Sciatic nerve (tissue), 2 donors: ENCODE measurements at places on chromosomes 2 and 18. TPM values are rescaled to one million over a fixed set of nuclear protein-coding genes. Genes with fewer than 3 reads are reported as not detected.

PTCD3 gene
- 90.7 TPM for total RNA-seq

SP100 gene
- total RNA-seq = 126 TPM

NEU2 gene
- total RNA-seq = not detected

- no peak for DNase-seq
Measured at GRCh38 chr2:13916066-13916465, 716.5 kb upstream of the LRATD1 start.

DNA sequence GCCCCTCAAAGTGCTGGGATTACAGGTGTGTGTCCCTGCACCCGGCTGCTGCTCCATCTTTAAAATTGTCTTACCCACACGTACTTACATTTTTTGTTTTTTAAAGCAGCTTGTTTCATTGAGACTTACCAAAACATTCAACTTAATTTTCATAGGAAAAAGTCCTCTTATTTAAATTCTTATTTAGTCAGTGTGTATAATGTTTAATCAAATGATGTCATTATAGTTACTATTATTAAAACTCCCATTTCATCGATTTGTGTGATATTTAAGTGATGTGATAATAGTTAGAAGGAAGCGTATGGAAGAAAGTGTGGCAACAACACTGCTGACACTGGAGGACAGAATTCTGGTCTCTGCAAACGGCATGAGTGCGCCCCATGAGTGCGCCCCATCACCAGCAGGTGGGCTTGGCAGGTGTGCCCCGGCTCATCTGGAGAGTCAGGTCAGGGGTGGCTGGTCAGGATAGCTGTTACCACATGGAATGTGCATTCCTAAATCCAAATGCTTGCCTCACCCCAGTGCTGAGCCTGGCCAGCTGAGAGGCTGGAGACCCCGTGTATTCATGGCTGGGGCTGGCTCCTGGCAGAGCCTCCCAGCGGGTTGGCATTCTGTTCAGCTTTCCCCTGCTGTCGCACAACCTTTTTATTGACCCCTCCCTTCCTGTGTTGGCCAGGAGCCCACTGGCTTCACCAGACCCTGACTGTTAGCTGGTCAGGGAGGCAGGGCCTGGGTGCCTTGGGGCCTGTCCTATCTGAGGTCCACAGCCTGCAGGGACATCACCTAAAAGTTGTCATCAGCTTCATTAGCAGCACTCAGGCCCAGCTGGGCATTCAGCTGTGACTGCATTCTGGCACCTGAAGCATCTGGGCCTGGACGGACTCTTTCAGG is 79.7 kb downstream of the AGAP1 start:
- no peak for DNase-seq

- DNase-seq = no peak
Measured at GRCh38 chr2:148720501-148721001, 76.0 kb downstream of the EPC2 start.

DNA sequence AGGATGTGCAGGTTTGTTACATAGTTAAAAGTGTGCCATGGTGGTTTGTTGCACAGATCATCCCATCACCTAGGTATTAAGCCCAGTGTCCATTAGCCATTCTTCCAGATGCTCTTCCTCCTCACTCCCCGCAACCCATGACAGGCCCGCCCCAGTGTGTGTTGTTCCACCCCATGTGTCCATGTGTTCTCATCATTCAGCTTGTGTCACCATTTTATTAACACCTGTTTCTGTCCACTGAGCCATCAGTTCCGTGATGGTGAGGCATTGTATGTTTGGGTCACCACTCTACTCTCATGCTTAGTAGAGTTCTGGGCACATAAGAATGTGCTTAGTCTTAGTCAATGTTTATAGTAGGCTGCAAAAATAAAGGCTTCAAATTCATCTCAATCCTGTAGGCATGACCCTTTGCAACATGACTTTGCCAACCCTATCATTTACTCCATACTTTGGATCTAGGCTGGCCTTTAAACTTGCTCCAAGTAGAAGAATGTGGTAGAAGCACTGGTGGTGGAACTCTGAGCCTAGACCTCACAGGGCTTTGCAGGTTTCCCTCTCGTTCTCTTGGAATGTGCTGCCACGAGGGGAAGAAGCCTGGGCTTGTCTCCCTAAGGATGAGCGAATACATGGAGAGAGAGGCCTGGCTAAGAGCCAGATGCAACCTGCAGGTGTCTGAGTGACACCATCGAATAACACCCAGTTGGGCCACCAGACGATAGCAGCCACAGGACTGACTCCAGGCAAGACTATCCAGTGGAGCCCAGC is 161.5 kb downstream of the NAPG start:
- DNase-seq = no peak

- no peak for DNase-seq
Measured at GRCh38 chr18:8439055-8439454, 170.2 kb upstream of the RAB12 start.

DNA sequence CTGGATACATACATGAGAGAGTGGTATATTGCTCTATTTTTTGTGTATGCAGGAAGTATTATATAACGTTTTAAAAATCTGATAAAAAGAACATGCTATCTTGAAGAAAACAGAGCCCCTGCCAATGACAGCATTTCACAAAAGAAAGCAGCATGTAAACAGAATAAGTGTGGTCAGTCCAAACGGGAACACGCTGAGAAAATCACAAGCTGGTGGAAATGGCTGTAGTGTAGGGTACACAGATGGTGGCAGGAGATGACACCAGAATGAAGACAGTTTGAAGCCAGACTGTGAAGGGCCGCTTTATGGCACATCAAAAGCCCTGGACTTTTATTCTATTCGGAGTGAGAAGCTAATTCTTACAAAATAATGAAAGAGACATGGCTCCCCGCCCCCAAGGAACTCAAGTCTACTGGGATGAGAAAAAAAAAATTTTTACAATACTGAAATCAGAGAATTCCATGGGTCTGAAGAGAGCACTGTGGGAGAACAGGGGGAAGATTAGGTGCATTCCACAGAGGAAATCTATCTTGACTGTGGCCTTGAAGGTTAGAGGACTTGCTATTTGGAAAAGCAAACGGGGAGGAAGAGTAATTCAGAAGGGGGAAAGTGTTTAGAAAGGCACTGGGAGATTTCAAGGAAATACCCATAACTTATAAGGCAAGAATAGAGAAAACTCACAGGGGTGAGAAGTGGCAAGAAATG is 217.7 kb upstream of the SMAD7 start:
- DNase-seq = no peak

DNA sequence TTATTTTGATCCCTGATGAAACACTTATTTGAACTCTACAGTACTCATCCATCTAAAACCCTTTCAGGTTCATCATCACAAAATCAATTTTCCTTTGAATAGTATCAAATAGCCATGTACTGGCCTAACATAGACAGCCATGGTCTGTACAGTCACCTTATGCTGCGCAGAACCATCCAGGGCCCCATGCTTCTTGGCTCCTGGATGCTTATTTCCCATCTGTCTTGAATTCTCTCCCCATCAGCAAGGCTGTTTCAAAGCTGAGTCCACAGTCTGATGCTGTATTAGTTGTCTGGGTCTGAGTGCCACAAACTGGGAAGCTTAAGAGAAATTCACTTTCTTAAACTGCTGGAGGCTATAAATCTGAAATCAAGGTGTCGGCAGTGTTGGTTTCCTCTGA is 290.2 kb downstream of the OSR1 start:
- no peak for DNase-seq
